ENCODE measurements at places on chromosomes 12 and 14.

- ATAC-seq, result peak; percentile 80
Observed at GRCh38 chr12:94304566-94305061, 155.1 kb downstream of the CEP83 start.

GRCh38 chr12:22357531-22357930, 23.0 kb upstream of the ST8SIA1 start:
- no peak for ATAC-seq

- ATAC-seq, result no peak
Observed at GRCh38 chr14:76715101-76715500, 46.2 kb upstream of the VASH1 start.

DNA sequence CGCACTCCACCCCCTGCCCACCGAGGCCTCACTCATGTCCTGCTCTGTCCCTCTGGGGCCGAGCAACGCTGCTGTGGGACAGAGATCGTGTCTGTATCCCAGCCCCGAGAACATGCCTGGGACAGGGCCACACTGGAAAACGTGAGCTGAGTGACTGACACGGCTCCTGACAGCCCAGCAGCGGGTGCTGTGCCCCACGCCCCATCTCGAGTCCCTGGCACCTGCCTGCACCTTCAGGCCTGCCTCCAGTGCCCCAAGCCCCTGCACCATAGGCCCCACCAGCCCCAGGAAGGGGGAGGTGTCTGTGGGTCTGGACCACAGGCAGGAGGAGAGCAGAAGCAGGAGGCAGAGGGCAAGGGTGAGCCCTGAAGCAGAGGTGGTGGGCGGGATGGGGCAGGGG, 34.6 kb upstream of the UBC start:
- no peak for ATAC-seq

GRCh38 chr14:77144412-77145115, 3.0 kb upstream of the ZDHHC22 start:
- ATAC-seq, result no peak

GRCh38 chr12:54131641-54132280, 57.0 kb downstream of the SMUG1 start:
- ATAC-seq, result no peak

DNA sequence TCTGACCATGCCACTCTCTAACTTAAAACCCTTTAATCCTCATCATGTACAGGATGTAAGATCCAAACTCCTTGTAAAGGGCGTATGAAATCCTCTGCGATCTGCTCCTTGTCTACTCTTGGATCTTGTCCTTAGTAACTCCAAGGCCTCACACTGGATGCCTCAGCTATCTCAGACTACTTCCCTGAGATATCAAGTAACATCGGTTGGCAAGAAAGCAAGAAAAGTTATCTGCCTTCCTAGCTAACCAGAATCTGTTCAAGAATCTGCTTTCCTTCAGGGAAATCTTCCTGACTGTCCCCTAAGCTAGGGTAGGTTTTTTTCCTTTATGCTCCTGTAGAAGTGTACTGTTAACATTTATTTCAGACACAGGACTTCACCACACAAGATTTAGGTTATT, 82.6 kb downstream of the TAOK3 start:
- peak; percentile 98 for ATAC-seq

DNA sequence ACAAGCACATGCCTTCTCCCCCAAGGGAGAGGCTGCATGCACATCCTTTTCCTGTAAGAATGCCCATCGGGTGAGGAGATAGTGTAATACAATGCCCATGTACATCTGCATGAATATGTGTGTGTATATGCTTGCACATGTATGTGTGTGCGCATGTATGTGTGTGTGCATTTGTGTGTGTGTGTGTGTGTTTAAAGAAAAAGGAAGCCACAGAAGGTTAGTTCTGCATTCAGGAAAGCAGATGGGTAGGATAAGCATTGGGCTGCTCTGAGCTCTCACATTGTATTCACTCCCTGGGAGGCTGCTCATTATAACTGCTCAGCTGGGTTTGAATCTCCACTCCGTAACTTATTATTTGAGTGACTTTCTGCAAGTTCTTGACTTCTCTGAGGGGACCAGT, 74.3 kb downstream of the GALNT8 start:
- no peak for ATAC-seq

- ATAC-seq, result no peak
Observed at GRCh38 chr12:132795847-132796246, 32.8 kb downstream of the GOLGA3 start.

- ATAC-seq, result peak; percentile 62
Observed at GRCh38 chr12:46832130-46832704, 6.4 kb upstream of the SLC38A4 start.

GRCh38 chr12:4526923-4527546, 11.7 kb upstream of the RAD51AP1 start:
- ATAC-seq, result no peak

DNA sequence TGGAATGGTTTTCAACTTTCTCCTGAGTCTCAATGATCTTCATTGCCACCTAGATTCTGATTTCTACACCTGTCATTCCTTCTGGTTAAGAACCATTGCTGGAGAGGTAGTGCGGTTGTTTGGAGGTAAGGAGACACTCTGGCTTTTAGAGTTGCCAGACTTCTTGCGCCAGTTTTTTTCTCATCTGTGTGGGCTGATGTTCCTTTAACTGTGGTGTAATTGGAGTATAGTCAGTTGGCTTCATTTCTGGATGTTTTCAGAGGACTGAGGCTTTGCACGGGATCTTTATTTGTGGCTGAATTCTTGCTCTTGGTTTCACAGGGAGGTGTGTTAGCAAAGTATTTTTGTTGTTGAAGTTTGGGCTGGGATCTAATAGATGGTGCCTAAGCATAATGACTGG, 5.7 kb upstream of the CLEC4D start:
- ATAC-seq, result no peak

- ATAC-seq, result no peak
Observed at GRCh38 chr12:121495746-121496145, 85.1 kb downstream of the KDM2B start.

- no peak for ATAC-seq
Observed at GRCh38 chr14:100406505-100407131, 83.5 kb downstream of the SLC25A47 start.

- ATAC-seq, result no peak
Observed at GRCh38 chr14:30287579-30288445, 271.1 kb upstream of the G2E3 start.

GRCh38 chr14:93543766-93544165, 113.0 kb downstream of the UNC79 start:
- ATAC-seq, result no peak

DNA sequence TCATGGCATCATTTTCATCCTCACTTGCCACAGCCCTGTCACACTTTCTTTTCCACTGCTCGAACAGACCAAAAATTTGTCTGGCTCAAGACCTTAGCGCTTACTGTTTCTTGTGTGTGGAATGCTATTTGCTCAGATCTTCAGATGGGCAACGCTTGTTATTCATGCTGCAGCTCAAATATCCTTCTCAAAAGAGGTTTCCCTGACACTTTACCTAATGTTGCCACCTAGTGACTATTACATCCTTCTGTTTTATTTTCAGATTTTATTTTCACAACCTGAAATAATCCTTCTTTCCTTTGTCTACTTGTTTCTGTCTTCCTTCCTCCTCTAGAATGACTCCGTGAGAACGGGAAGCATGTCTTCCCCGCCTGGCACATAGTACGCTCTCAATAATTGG, 5.6 kb downstream of the FBXO33 start:
- ATAC-seq, result peak; percentile 58

All from SK-N-SH treated with all-trans-retinoic acid at 6 μM for 48 hours (cell line).